ENCODE measurements at places on chromosomes 7 and 10. TPM values are rescaled to one million over a fixed set of nuclear protein-coding genes. Genes with fewer than 3 reads are reported as not detected.

GRCh38 chr10:49164559-49165188, 23.5 kb downstream of the TMEM273 start:
- no peak for DNase-seq

GRCh38 chr7:149716007-149716931, 57.1 kb downstream of the ZNF467 start:
- no peak for DNase-seq

- no peak for DNase-seq
These were observed at the start of gene CNNM1 for GRCh38 chr10:99329304-99329553. TSS of gene CNNM1 (plus strand) at chr10:99329356. CDS start at chr10:99329388, 32 bp downstream.

GRCh38 chr7:22876986-22877729, 54.5 kb upstream of the TOMM7 start:
- no peak for DNase-seq

- DNase-seq = no peak
These were observed 14.8 kb downstream of the ZSCAN25 start for GRCh38 chr7:99631295-99632109.

GRCh38 chr7:1227071-1227804, 5.4 kb upstream of the UNCX start:
- DNase-seq = no peak

DNA sequence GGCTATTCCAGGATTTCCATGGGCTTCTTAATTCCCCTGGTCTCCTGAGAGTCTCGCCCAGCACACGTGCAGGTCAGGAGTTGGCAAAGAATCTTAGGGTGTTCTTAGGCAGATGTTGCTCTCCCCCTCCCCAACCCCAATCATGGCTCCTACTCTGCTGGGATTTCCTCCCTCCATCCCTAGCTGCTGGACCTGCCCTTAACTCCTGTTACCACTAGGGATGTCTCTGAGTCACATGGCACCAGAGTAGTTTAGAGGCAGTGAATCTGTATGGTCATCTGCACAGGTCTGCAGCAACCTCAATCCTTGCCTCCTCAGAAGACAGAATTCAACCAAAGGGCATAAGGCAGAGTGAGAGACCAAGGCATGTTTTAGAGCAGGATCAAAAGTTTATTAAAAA, 51.8 kb upstream of the CHST3 start:
- DNase-seq = no peak

DNA sequence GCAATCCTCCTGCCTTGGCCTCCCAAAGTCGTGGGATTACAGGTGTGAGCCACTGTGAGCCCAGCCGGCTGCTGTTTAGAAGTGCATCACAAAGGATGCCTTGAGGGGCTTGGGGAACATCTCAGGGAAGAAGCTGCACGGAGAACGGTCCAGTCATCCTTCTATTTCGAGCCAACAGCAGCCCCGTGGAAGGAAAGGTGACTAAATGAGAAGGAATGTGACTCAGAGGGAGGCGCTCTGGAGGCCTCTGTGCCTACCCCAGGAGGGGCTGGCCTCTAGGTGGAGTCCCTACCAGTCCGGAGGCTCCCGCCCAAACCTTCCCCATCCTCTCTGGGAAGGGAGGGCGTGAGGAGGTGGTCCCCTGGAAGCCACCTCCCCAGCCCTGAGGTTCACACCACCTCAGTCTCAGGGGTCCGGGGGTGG, 76.2 kb downstream of the CTBP2 start:
- peak; percentile 57 for DNase-seq

DNA sequence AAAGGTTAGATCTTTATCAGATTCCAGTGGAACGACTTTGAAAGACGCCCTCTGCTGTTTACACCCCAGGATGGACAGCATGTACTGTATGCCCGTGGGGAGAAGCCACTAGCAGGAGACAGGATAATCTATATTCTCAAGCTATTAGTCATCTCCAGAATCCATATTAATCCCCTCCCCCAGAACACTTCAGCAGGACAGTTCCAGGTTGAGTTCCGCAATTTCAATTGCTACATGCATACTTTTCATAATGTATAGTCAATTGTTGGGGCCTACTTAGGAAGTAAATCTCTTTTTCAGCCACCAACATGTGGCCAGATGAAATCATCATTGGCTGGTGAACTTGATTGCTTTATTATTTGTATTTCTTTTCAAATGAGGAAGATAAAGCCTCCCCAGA, 313.1 kb upstream of the SMIM30 start:
- DNase-seq = no peak

The NXPH1 gene
- 0.95 TPM for total RNA-seq

The MAPK8 gene
- total RNA-seq = 40.0 TPM
